ENCODE measurements at places on chromosomes 12 and 14.

- DNase-seq = no peak
Observed at GRCh38 chr14:89674240-89674639, 257.2 kb upstream of the FOXN3 start.

DNA sequence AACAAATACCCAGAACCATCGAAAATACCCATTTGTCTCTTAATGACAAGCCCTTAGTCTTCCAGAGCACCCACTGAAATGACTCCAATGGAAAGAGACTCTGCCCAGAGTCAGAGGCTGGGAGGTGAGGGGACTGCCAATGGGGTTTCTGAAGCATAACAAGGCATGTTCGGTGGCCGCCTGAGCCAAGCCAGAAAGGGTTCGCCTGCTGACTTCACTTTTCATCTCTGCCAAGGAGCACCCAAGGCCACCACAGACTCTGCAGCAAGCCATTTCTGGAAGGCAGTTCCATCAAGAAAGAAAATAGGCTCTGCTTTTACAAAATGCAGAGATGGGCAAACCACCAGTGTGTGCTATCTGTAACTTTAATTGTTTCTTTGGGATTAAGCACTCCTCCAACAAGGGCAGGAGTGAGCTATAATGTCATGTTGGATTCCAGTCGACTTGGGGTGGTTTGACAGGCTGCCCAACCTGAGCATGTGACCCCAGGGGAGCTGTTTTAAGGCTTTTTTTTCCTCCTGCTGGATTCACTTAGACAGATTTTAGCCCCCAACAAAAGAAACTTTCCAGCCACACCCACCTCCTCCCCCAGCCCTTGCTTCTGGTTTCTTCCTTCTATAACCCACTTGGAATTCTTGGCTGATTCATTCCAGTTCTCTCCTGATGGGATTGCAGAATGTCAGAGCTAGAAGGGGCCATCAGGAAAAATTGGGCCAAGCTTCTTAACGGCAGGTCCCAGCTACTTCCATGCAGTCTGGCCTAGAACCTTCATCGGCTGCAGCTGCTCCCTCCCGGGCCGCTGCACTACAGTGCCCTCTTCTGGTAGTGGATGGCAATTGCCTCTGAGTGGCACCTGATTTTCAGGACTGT lies 24.1 kb downstream of the CKAP4 start:
- DNase-seq = peak; percentile 31

DNA sequence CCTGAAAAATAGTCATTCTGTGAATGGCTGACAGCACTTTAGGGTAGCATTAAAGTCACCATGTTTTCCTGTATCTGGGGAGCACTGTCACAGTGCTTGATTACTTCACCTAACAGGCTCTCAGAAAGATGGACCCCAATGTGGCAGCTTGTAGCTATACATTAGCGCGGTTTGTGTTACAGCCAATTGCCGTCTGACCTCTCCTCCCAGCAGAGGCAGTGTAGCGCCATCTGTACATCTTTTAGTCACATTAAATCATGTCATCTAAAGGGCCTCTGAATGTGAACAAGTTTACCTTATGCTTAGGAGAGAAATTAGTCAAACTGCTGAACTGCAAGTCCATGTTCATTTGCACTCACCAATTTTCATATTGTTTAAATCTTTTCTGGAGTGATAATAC lies 113.7 kb downstream of the LMO3 start:
- no peak for DNase-seq

- no peak for DNase-seq
Observed at GRCh38 chr12:2826721-2827515, 7.9 kb downstream of the NRIP2 start.

- DNase-seq = no peak
Observed at GRCh38 chr14:97415907-97416306, 618.7 kb downstream of the VRK1 start.

- no peak for DNase-seq
Observed at GRCh38 chr12:29863665-29864064, 79.9 kb upstream of the TMTC1 start.

- DNase-seq = no peak
Observed at GRCh38 chr14:100034961-100035500, 30.2 kb upstream of the EVL start.

DNA sequence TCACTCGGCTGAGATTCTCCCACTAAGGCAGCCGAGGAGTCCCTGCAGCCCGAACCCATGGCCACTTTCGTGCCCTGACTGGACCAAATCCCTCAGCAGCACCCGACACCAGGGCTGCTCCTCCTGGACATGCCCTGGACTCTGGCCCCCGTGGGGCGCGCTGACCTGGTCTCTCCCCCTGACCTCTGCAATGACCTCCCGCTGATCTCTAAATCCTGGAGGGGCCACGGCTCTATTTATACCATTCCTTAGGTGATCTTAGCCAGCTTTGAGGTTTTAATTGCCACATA lies 148.4 kb downstream of the PIWIL1 start:
- no peak for DNase-seq

DNA sequence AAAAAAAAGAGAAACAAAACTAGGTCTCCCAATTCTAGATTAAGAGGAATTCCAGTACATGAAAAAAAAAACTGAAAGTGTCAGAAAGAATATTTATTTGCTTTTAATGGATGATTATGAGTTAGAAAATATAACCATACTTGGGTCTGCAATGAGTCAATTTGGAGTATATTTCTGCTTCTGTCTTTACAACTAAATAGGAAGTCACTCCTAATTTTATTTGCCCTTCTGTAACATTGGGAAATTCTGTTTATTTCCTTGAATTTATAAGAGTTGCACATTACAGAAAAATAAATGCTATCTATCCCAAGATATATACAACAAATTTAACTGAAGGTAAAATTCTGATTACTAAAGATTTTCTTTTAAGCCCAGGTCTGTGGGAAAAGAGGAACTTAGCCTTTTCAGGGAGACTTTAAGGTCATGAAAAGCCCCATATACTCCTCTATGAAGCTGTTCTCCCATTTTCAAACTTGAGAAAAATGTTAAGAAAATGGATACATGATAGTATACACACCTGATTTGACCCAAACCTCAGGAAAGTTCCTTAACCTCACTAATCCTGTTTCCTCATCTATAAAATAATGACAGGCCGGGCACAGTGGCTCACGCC lies 7.2 kb downstream of the SINHCAF start:
- DNase-seq = no peak

GRCh38 chr12:10220398-10221077 lies 7.9 kb downstream of the GABARAPL1 start:
- no peak for DNase-seq

DNA sequence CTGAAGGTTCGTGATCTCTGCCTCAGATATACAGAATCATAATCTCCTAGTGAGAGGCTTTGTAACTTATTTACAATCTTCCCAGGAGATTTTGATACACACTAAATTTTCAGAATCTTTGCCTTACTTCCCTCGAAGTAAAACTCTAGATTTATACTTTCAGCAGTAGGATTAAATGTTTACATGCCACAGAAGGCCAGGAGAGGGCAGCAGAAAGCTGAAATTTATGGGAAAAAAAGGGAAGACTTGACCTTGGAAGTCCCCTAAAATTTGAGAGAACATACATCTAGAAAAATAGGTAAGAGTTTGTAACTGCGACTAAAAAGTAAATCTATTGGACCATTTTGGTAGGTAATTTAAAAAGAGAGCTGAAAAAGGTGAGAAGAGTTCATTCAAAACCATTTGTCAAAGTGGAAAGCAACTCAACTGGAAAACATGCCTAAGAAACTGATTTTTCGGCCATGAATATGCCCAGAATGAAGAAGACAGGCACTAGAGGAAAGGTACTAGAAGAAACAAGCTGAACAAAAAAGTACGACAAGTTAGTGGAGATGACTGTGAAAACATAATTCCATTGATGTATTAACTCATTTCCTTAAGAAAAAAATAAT lies 242.0 kb upstream of the MDGA2 start:
- DNase-seq = no peak

- no peak for DNase-seq
Observed at GRCh38 chr12:42683266-42683665, 93.7 kb upstream of the PRICKLE1 start.

- DNase-seq = no peak
Observed at GRCh38 chr14:72597252-72598233, 296.4 kb downstream of the DPF3 start.

- no peak for DNase-seq
Observed at GRCh38 chr14:91264151-91265150, 19.9 kb upstream of the GPR68 start.

DNA sequence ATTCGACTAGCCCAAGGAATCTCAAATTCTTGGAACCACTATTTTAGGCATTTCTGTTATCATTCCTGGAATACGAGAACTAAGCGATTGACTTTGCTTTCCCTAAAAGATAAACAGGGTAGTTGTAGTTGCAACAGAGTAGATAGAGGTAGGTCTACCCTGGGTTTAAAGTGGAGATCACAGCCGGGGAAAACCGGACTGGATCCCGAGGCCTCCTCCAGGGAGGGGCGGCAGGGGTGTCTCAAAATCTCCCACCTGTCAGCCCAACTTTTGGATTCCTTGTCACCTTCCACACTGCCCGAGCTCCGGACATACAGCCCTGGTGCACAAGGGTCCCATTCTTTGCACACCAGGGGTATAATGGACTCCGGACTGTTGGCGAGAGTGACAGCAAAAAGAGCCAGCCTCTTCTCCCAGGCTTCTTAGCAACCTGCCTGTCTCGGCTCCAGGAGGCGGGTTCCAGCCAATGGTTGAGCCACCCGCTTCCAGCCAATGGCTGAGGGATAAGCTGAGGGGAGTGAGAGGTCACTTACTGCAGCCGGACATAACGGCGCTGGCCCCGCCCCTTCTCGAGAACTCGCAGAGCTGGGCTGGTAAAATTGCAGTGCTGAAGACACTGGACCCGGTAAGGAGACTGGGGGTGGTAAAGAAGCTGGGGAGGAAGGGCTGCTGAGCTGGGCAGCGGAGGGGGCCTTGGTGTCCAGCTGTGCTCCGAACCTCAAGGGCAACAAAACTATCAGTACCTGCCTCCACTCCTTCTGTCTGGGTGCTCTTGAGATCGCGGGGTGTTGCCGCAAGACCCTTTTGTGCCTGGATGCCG lies at the start of gene SUOX:
SUOX (plus strand) TSS at position 562 of the 820 bp plus-strand sequence. CDS start 4,946 bp downstream, outside the sequence.
- no peak for DNase-seq

GRCh38 chr12:110622582-110622981 lies 8.7 kb downstream of the TCTN1 start:
- no peak for DNase-seq

DNA sequence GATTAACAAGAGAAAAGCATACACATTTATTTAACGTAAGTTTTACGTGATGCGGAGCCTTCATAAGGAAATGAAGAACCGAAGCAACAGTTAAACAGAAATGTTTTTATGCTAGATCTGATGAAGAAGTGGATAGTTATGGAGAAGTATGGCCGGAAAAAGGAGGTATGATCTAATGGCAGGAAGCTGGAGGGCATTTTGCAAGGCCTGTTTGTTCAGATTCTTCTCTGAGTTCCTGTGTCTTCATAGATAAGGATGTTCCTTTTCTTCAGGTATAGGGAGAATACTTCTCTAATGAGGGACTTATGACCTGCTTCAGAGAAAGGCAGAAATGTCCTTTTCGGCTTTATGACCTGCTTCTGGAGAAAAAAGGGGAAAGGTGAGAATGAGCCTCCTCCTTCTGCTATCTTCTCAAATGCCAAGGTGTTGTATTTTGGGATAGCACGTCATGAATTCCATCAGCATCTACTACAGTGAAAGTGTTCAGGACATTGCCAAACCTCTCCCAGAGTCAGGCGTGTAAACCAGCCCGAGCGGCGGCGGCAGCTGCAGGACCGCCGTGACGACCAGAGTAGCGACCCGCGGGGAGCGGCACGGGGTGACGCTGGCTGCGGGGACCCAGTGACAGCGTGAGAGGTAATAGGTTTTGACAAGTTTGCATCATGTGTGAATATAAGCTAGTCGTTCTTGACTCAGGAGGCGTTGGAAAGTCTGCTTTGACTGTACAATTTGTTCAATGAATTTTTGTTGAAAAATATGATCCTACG lies 33.7 kb upstream of the SGPP1 start:
- no peak for DNase-seq

- DNase-seq = no peak
Observed at GRCh38 chr12:13576935-13577500, 380.5 kb downstream of the EMP1 start.

- no peak for DNase-seq
Observed at GRCh38 chr12:105912882-105913678, 225.7 kb downstream of the NUAK1 start.

- DNase-seq = no peak
Observed at GRCh38 chr12:6602526-6602925, 4.7 kb downstream of the CHD4 start.

DNA sequence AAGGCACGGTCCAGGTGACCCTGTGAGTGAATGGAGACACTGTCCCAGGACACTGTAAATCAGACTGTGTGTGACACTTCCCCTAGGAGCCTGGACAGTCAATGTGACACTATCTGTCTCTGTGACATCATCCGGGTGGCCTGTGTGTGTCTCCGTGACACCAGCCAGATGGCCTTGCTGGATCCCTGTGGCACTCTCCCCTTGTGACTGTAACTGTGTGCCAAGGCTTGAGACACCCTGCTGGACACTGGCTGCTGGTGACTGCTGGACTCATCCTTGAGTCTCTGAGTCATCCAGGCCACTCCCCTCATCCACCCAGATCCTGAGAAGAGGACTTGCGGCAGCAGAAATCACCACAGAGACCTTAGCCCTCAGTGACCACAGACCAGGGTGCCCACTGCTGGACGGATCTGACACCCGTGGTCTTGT lies 51.6 kb downstream of the MVK start:
- DNase-seq = no peak

DNA sequence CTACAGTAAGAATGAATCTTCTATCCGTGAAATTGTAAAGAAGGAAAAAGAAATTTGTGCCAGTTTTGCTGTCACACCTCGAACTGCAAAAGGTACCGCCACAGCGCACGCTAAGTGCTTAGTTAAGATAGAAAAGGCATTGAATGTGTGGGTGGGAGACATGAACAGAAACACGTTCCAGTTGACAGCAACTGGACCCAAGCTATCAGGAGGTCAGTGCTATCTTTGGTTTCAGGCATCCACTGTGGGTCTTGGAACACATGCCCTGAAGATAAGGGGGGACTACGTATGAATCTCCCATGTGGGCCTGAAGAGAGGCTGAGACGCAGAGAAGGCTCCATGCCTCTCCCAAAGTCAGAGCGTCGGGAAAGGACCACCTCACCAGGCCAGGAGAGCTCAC lies 9.8 kb downstream of the IFFO1 start:
- no peak for DNase-seq

DNA sequence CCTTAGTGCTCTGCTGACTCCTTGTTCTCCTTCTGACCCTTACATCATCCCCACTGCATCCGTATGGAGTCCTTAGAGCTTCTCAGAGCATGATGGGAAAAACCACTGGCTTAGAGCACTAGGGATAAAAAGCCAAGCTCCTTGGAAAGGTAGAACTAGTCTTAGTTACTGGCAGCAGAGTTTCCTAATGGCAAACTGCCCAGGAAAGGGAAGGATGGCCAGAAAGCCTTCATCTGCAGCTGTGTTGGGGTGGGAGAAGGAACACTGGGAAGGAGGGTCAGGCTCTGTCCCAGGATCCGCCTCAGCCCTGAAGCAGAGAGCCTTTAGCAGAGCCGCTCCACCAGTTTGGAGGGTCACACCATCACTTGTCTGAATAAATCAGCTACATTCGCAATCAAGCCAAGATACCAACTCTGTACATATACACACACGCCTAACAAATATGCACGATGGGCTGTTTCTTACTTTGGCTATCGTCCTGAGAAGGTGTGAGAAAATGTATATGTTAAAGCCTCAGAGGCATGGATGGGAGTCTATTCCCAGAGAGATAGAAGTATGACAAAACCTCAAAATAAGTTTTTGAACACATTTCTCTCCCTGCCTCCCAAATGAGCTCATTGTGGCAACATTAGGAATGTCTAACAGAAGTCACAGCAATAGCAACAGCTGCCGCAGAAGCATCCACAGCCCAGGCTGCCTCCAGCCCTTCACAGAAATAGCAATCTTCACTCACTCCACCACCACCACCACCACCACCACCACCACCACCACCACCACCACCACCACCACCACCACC lies 18.6 kb upstream of the GALNT8 start:
- DNase-seq = no peak

GRCh38 chr14:104895207-104895785 lies 29.4 kb upstream of the PLD4 start:
- DNase-seq = no peak

Measured in activated CD4-positive, CD25-positive, alpha-beta regulatory T cell (primary cell).